ENCODE measurements at places on chromosomes 11 and 22. TPM values are rescaled to one million over a fixed set of nuclear protein-coding genes. Genes with fewer than 3 reads are reported as not detected.

Gene SLC17A6
- polyA plus RNA-seq = 0.06 TPM

DNA sequence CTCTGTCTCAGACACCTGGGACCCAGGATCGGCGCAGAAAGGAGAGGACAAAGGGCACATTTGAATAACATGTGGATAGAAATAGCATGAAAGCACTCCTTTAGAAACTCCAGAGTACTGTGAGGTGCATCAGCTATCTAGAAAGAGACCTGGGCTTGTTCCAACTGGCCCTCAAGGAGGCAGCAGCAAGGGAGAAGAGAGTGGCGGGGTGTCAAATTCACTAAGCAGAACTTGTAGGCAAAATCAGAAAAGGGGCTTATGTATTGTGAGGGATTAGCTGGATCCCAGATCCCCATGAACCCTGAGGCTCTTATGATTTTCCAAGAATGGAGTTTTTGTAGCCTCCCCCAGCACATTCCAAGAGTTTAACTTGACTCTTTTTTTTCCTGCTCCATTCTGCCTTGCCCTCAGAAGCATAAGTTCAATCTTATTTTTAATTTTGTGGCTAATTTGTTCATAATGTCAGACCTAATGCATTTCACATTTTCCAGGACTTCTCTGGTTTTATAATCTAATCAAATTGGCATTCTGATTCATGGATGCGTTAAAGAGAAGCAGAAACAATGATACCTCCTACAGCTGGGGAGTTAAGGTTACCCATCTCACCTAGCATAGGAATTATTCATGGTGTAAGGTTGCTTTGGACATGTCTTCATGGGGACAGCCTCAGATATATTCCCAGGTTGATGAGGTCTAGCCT is 33.6 kb downstream of the USH1C start:
- no peak for DNase-seq

GRCh38 chr11:3155691-3156258 is 9.3 kb downstream of the OSBPL5 start:
- DNase-seq = no peak

DNA sequence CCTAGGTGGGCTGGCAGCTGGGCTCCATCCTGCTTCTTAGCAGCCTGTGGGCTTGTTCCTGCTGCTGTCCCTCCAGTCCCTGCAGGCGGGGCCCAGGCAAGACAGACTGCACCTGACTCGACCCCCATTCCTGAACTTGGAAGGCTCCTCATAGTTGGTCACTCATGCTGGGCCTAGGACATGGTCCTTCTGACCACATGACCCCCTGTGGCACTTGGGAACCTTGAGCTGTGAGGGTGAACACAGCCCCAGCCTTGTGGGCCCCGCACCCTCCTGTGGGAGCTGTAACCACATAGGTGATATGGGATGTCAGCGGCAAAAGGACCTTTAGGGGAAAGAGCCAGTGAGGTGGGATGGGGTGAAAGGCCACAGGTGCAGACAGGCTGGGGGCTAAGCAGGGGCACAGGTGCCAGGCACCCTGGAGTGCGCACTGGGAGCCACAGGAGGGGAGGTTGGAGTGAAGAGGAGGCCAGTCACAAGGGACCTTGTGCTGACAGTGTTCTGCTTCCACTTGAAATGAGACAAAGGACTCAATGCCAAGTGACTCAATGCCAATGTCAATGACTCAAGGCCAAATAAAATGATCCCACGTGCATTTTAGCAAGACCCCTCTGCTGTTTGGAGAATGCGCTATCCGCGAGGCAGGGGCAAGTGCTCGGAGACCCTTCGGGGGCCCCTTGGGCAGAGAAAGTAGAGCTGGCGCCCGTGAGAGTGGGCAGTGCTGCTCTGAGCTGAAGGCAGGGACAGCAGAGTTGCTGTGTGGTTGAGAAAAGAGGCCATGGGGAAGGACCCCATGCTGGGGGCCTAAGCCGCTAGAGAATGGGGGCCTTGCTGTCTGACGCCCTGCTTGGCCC is 90.7 kb downstream of the MORC2 start:
- DNase-seq = no peak

DNA sequence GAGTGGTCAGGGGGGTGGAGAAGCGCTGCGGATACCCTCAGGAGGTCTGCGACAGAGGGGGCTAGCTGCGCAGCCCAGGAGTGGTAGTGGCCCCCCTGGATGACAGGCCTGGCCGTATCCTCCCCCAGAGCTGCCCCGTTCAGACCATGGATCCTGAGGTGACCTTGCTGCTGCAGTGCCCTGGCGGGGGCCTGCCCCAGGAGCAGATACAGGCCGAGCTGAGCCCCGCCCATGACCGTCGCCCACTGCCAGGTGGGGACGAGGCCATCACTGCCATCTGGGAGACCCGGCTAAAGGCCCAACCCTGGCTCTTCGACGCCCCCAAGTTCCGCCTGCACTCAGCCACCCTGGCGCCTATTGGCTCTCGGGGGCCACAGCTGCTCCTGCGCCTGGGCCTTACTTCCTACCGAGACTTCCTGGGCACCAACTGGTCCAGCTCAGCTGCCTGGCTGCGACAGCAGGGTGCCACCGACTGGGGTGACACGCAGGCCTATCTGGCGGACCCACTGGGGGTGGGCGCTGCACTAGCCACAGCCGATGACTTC is 505 bp downstream of the NUDT22 start:
- DNase-seq = no peak

GRCh38 chr11:120034176-120034875 is 103.6 kb downstream of the TRIM29 start:
- DNase-seq = no peak

Gene APOBEC3F
- 4.0 TPM for polyA plus RNA-seq

DNA sequence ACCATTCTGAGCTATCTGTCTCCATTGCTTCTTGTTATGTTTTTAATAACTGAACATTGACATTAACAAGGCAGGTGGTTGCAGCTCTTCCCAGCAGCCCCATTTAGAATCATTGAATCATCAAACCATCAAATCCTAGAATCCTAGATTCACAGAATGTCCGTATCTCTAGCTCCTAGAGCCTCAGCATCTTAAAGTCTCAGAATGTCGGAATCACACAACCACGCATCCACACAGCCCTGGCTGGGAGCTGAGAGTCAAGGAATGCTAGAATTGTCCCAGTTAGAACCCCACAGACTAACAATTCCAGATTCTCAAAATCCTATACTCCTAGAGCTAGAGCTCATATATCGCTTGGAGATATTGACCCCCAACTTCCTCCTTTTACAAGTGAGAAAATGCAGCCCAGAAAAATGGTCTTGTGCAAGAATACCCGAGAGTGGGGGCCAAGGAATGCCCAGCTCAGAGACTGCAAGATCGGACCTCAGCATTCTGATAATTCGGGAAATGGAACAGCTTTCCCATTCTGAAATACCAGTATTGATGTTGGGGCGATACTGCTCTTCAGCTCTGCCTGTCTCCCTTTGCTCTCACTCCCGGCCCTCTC is 38.8 kb downstream of the PDE2A start:
- no peak for DNase-seq

Gene RAG2
- not detected for polyA plus RNA-seq

Gene P2RX6
- polyA plus RNA-seq = 0.09 TPM

GRCh38 chr22:49666146-49666809 is 161.4 kb downstream of the BRD1 start:
- no peak for DNase-seq

GRCh38 chr11:76245720-76246119 is 39.4 kb upstream of the WNT11 start:
- DNase-seq = no peak

Gene NXPE4
- not detected for polyA plus RNA-seq

Gene ADAMTS8
- polyA plus RNA-seq = 9.3 TPM

DNA sequence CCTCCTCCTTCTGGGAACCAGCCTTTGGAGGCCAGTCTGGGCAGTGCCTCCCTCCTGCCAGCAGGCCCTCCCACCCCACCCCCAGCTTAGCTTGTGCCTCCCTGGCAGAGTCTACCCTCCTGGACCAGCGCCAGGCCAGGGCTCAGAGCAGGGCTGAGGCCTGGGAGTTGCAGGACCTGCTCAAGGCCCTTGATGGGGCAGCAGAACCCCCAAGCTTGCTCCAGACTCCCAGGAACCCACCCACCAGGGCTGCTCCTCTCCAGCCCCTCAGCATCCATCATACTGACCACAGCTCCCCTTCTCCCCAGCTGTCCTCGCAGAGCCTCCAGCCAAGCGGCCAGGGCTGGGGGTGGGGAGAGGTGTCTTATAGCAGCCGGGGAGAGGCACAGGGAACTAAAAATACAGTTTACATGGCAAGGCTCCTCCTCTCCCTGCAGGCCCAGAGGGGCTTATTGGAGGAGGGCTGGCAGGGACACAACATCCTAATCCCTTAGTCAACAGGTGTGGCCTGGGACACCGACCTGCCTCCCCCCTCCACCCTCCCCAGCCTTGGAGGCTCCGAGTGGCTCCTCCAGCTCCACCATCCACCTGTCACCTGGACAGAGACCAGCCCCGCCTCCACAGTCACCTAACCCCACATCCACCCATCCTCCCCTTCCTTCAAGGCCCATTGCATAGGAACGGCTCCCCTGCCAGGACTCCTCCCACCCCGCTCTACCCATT is 5.2 kb upstream of the MB start:
- peak; percentile 56 for DNase-seq

GRCh38 chr11:112580864-112581263 is 320.2 kb upstream of the PLET1 start:
- no peak for DNase-seq

GRCh38 chr11:132158091-132158490 is 787.7 kb downstream of the NTM start:
- peak; percentile 64 for DNase-seq

Gene DLG2
- polyA plus RNA-seq = 2.2 TPM

- DNase-seq = no peak
Observed at GRCh38 chr11:74650498-74650897, 58.1 kb downstream of the POLD3 start.

DNA sequence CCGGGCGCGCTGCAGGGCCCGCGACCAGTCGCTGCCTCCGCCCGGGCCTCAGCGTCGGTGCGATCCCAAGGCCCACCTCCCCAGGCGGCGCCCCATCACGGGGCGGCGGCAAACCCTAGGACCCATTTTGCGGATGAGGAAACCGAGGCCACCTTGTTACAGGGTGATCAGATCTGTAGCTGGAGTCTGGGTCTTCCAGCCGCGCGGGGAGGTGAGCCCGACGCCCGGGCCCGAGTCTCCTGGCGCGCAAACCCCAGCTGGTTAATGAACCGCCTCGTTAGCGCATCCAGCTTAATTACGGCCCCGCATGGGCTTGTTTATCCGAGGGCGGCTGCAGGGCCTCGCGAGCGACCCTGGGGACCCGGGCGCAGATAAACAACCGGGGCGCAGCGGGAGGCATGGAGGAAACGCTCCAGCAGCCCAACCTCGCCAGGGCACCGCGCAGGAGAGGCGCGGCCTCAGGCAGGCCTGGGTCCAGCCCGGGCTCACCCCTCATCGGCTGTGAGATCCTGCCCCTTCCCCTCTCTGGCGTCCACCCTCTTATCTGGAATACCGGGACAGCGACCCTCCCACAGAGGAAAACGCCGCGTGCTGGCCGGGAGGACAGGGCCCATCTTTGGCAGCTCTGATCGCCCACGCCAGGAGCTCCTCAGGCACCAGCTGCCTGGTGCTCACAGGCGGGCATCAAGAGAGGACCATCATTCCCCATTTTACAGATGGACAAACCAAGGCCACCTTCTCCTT is 14.7 kb downstream of the OTUB1 start:
- DNase-seq = no peak

DNA sequence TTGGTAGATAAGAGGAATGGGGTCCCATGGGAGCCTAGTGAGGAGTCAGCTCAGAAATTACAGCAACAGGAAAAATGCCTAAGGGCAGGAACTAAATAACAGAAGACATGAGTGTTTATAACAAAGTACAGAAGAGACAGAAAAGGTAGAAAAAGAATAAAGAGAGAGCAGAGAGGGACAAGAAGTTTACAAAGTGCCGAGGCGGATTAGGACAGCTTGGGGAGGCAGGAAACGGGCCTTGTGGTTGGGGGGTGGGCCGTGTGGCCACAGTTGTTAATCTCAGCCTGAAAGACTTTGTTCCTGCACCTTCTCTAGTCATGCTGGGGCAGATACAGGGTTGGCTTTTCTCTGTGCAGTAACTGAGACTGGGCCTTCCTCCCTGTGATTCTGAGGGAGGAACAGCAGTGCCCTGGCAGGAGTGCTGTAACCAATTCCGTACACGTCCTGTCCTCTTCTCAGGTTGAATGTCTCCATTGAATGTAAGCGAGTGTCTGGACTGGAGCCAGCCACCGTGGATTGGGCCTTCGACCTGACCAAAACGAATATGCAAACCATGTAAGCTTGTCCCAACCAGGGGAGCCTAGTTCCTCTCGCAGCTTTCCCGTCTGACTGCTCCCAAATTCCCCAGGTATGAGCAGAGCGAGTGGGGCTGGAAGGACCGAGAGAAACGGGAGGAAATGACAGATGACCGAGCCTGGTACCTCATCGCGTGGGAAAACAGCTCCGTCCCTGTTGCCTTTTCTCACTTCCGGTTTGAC is 13.2 kb downstream of the NAA40 start:
- no peak for DNase-seq

GRCh38 chr11:46210133-46210636 is 67.3 kb upstream of the CREB3L1 start:
- no peak for DNase-seq

- DNase-seq = no peak
Observed at GRCh38 chr11:130897262-130898182, 18.8 kb downstream of the SNX19 start.

DNA sequence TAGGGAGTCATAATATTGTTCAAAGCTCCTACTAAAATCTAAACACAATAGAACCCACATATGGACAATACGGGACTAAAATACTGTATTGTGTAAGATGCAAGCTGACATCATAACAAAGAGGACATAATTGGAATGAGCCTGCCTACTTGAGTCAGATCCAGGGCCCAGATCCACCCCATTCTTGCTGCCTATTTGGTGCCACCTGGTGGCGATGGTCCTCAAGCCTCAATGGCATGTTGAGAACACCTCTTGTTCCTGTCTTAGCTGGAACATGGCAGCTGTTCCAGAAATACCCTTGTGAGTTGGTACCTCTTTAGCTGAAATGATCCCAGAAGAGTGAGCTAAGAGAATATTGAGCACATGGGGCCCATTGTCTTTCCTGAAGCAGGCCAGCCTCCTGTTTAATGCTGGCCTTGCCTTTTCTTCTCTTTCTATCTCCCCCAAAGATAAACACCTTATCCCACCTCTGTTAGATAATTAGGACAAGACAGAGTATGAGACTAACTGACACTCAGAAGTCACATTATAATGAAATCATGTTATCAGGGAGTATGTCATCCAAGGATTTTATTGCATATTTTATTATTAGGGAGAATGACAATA is 680.9 kb upstream of the ANO5 start:
- peak; percentile 90 for DNase-seq
